Fibroblast of the aortic adventitia (primary cell): ENCODE measurements at places on chromosomes 12 and 14.

GRCh38 chr14:43540948-43541347 lies 966.1 kb downstream of the FSCB start:
- DNase-seq = no peak

DNA sequence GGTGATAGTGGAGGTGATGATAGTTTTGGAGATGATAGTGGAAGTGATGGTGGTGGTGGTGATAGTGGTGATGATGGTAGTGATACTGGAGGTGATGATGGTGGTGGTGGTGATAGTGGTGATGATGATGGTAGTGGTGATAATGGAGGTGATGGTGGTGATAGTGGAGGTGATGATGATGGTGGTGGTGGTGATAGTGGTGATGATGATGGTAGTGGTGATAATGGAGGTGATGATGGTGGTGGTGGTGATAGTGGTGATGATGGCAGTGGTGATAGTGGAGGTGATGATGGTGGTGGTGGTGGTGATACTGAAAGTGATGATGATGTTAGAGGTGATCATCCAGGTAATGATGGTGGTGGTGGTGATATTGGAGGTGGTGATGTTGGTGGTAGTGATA lies 570.0 kb upstream of the TMEM132C start:
- no peak for DNase-seq

DNA sequence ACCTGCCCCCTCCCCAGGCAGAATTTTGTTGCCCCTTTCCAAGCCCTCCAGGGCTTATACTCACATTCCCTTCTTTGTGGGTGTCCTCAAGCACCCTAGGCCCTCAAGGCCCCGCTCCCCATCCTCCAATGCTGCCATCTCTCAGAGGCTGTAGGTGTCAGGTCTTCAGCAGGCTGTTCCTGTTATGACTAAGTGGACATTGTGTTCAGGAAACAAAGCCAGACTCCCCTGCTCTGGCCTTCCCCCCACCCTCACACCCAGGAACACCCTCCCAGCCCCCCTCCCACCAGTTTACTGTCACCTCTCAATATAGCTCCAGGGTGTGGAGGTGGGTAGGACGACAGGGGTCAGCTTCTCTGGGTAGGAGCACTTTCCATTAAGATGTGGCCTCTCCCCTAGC lies 1.4 kb upstream of the MYH6 start:
- no peak for DNase-seq

GRCh38 chr14:106879241-106879640 lies 1352.9 kb downstream of the TMEM121 start:
- DNase-seq = no peak

DNA sequence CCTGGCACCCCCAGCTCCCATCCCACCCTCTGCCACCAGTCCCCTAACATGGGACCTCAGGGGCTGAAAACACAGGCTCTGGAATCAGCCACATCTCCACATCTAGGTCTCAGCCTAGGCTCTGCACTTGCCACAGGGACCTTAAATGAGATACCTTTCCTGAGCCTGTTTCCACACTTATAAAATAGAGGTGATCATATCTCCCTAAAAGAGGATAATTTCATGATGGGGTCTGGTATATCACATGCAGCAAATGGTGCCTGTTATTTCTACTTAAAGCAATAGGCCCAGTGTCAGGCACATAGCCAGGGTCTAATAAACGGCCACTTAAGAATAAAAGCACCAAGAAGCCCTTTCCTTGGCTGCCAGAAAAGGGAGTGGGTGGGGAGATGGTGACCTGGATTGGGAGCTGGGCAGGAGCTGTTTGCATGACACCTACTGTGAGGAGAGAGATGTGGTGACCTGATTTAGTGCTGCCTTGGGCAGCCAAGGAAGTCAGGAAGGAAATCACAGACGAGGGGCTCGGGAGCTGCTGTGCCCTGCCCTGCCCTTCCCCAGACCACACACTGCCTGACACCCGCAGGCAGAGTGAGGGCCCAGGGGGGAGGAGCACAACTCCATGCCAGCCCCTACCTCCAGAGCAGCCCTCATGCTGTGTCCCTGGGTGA lies 71.2 kb downstream of the IRF2BPL start:
- DNase-seq = no peak
